Dermis microvascular lymphatic vessel endothelial cell (primary cell): ENCODE measurements at places on chromosomes 4 and X.

DNA sequence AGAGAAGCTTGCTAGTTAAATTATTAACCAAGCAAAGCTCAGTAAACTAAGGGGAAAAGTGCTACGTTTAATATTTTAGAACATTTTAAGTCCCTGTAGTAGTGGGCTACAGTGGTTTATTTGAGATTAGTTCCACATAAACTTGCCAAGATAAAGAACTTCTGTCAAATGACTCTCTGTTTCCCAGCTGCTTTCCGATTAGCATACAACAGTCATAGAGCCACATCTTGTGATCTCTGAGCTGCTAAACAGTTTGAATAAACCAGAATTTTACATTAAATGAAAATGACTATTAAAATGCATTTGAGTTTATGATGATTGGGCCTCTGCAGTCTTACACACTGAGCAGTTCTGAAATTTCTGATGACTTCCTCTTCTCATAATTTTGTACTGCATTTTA lies 568.5 kb downstream of the IQCM start:
- DNase-seq: no peak

- DNase-seq: no peak
Observed at GRCh38 chr4:82523179-82523578, 38.6 kb downstream of the TMEM150C start.

DNA sequence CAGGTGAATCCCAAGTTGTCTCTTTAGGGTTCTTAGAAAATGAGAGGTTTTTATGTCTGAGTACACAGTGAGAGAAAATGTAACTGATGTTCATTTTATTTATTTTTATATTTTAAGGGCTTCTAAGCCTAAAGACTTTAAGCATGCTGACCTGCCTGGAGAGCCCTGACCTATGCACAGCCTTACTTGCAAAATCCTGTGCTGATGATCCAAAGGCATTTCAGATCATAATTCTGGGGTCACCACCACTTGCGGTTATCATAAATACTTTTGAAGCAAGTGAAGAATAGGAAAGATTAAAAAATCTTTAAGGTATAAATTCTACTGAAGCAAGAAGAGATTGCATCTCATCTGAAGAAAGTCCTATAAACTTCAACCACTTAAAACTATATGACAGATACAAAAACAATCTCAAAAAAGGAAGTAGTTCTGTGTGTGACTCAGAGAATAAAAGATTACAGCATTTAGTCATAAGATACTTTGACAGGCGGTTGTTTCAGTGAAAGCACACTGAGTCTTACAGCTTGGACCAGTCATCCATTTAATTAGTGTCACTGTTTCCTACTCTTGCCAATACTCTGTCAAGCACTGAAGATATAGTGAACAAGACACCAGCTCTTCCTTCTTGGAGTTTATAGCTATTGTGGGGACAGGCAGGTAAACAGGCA lies 245.2 kb upstream of the DIPK2B start:
- no peak for DNase-seq

- DNase-seq: no peak
Observed at GRCh38 chrX:132277953-132278614, 58.8 kb upstream of the RAP2C start.

- no peak for DNase-seq
Observed at GRCh38 chr4:90445380-90445779, 318.2 kb downstream of the CCSER1 start.

DNA sequence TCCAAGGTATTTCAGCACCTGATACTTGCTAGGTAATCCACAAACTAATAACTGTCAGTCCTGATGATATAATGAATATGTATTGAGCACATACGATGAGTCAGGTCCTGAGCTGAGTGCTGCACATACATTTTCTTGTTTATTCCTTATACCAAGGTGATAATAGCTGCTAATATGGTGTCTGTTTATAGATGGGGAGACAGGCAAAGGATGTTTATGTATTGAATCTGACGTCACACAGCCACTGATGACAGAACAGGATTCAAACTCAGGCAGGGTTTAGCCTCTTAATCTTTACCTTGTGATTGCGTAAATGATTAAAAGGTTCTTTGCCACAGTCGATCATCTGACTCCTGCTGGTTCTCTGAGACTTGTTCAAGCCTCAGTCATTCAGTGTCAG lies 609.9 kb upstream of the CPEB2 start:
- no peak for DNase-seq

DNA sequence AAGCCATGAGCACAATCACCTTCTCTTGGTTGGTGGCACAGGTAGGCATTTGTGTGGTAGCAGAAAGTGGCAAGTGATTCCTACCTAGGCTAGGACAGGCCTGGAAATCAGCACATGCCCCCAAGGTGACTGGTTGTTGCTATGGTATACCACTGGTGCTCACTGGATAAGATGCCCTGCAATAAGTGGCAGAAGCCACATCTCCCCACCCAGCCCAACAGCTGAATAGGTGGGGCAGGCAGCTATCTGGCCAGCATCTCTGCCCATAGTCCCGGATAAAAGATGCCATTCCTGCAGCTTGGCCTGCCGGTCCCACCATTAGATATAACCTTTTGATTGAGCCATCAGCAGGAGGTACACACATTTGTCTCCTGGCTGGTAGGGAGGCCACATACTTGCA lies 21.1 kb downstream of the AMER1 start:
- DNase-seq: no peak
